Upper lobe of left lung (tissue), 6 donors: ENCODE measurements at places on chromosomes 5 and 9. TPM values are rescaled to one million over a fixed set of nuclear protein-coding genes. Genes with fewer than 3 reads are reported as not detected.

DNA sequence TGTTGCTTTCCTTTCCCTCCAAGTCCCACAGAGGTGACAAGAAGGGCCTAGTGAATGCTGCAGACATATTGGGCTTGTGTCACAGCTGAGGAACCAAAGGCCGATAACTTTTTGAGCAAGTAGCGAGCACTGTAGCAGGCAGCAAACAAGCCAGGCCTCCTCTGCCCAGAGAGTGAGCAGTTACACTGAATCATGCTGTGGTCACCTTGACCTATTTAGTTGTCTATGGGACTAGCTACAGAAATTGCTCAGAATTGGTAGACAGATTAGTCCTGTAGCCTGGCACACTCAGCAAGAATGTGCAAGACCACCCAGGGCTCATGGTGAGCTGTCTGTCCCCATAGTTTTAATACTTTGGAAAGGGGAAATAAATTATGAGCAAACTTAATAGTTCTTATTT, 25.2 kb downstream of the ZCCHC9 start:
- H3K27me3 ChIP-seq = no peaks in the 10 kb centered on the region
- H3K4me1 ChIP-seq = no peaks in the 10 kb centered on the region
- no peak overlapping the region for H3K27ac ChIP-seq

DNA sequence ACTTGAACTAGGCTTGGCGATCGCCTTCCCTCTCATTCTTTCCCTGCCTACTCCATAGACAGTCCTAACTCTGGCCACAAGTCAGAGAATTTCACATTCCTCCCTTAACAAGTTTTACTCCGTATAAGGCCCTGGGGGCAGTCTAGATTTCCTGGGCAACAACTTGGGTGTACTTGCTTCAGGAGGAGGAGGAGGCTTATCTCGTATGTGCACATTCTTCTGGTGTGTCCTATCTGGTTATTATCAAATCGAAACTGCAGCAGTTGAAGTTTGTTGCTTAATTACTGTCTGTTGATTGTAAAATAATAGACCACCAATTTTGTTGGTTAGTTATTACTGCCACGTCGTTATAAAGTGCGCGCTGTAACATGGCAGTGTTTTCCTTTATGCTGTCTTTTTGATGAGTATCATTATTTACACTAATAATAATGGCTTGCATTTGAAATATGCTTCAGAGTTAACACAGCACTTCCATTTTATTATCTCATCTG, 42.0 kb downstream of the PIP5K1B start:
- H3K36me3 ChIP-seq = no peaks in the 10 kb centered on the region
- H3K27ac ChIP-seq = peak overlapping the region; percentile 62
- DNase-seq = no peak
- H3K4me3 ChIP-seq = no peak overlapping the region
- H3K4me1 ChIP-seq = peaks cover 4% of the 10 kb centered on the region

GRCh38 chr5:86070719-86071118, 547.0 kb upstream of the COX7C start:
- H3K27me3 ChIP-seq = no peaks in the 10 kb centered on the region
- H3K36me3 ChIP-seq = no peaks in the 10 kb centered on the region
- H3K27ac ChIP-seq = no peak overlapping the region
- no peaks in the 10 kb centered on the region for H3K4me1 ChIP-seq

SAPCD2 gene
- 0.83 TPM for total RNA-seq

GRCh38 chr5:172858511-172858989, 24.5 kb downstream of the ERGIC1 start:
- peak overlapping the region; percentile 90 for H3K27ac ChIP-seq
- H3K36me3 ChIP-seq = no peaks in the 10 kb centered on the region
- DNase-seq = no peak

KLF9 gene
- 116 TPM for total RNA-seq

GRCh38 chr5:62083661-62084060, 222.3 kb upstream of the KIF2A start:
- no peaks in the 10 kb centered on the region for H3K27me3 ChIP-seq
- no peak for DNase-seq
- no peak overlapping the region for H3K27ac ChIP-seq
- H3K36me3 ChIP-seq = no peaks in the 10 kb centered on the region
- no peaks in the 10 kb centered on the region for H3K4me1 ChIP-seq

SLC6A3 gene
- total RNA-seq = 1.2 TPM

NR4A3 gene
- 9.0 TPM for total RNA-seq

DNA sequence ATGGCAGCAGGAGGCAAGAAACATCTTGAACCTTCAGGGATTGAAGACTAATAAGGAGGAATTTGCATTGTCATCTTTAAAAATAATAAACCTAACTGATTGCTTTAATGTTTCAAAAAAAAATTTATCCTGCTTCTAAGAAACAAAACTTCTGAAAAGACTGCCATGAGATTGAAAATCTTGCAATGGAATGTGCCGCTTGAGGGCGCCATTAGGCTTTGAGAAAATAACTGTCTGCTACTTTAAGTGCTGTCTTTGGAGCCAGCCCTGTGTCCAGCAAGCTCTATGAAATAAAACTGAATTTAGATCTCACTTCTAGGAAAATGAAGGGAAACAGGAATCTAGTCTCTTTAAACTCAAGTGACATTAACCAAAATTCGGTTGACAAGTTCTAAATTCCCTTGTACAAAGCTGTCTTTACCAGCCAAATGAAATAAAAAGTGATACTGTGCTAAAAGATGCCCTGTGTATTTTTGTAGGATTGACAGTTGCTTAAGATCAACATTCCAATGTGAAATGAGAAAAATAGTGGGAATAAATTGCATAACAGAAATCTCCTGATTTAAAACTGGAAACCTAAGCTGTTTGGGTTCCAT, 79.4 kb downstream of the ESM1 start:
- H3K4me1 ChIP-seq = no peaks in the 10 kb centered on the region
- DNase-seq = no peak
- no peaks in the 10 kb centered on the region for H3K27me3 ChIP-seq
- no peak overlapping the region for H3K27ac ChIP-seq
- H3K36me3 ChIP-seq = no peaks in the 10 kb centered on the region

DNA sequence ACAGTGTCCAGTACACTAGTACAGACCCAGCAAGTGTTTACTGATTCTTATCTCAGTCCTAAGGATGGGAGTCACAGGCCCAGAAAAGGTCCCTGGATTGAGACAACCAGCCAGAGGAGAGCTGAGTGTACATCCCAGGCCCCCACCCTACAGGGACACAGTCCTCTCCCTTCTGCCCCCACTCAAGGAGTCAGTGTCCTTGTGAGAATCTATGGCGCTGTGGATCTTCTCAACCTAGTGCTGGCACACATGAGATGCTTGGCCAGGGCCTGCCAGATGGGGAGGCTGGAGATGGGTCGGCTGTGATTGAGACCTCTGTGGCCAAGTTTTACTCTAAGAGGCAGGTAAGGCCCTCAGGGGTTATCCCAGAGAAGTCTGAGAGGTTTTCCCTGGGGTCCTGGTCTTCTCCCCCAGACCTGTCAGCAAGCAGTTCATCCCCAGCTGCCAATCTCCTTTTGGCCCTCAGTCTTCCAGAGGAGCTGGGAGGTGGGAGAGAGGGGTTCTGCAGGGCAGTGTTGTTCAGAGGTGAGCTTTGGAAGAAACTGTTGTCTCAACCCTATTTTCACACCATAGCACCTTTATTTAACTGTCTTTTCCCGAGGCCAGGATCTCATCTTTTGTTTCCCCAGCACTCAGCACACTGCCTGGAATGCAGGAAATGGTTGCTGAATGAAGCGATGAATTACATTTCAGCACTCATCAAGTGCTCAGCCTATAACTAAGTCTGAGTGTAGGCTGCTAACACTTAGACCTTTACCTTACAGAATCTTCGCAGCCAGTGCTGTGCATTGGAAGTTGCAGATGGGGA, 3.2 kb upstream of the NSD1 start:
- H3K27ac ChIP-seq = peak overlapping the region; percentile 48
- peaks cover 4% of the 10 kb centered on the region for H3K36me3 ChIP-seq
- peaks cover 27% of the 10 kb centered on the region for H3K4me1 ChIP-seq
- no peak for DNase-seq
- H3K4me3 ChIP-seq = no peak overlapping the region

- no peak for DNase-seq
- H3K4me3 ChIP-seq = no peak overlapping the region
- H3K27me3 ChIP-seq = no peaks in the 10 kb centered on the region
- no peaks in the 10 kb centered on the region for H3K36me3 ChIP-seq
These were observed 9.8 kb upstream of the TLX3 start for GRCh38 chr5:171299228-171299627.

RGS7BP gene
- 1.8 TPM for total RNA-seq

- H3K4me1 ChIP-seq = no peaks in the 10 kb centered on the region
- H3K36me3 ChIP-seq = no peaks in the 10 kb centered on the region
- no peaks in the 10 kb centered on the region for H3K27me3 ChIP-seq
- H3K4me3 ChIP-seq = no peak overlapping the region
These were observed 732.7 kb downstream of the SEMA5A start for GRCh38 chr5:8813180-8813579.
